ENCODE measurements at places on chromosomes 7 and 10.
A peak's percentile ranks its signal among the peaks of the same experiment; 100 is the strongest.

DNA sequence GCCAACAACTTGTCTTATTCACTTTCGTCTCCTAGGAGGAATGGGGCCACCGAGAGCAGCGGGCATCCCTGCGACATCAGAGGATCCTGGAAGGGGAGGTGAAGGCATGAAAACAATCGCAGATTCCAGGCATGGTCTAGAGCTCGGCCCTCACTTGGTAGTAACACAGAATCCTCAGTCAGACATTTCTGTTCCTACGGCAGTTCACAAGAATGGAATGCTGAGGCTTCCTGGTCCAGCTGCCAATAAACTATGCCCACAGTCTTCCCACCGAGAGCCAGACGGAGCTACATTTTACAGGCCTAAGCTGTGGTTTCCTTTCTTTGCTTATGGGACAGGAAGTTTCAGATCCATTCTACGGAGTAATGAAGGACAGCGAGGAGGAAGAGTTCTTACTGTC, 75.8 kb downstream of the OR13A1 start:
- DNase-seq = no peak

DNA sequence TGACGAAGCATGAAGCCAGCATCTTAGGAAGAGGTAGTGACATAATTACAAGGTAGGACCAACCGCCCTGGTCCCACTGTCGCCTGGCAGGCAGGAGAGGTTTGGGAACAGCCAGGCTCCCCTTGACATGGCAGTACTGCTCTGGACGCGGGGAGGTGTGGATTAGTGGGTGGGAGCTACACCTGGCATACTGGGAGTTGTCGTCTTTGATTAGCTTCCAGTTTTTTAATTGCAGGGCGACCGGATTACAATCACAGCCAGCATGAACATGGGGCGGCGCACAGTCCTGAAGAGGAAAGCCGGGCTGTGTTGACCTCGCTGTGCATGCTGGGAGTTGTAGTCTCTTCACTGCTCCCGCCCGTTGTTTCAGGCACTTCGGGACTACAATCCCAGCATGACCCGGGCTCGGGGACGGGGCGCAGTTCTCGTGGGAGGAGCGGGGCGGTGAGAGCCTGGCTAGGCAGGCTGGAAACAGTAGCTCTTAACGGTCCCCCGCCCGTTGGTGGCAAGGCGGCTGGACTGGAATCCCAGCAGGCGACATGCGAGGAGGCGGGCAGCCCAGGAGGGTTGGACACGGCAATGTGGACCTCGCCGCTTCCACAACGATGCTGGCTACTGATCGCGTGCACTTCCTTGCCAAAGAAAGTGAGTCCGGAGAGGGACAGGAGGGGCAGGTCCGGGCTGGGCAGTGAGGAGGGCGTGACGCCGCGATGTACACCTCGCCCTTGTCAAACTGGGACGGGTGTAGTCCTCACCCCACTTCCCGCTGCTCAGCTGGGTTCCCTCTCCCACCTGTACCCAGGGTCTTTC, 98.0 kb upstream of the ZNF722 start:
- no peak for DNase-seq

DNA sequence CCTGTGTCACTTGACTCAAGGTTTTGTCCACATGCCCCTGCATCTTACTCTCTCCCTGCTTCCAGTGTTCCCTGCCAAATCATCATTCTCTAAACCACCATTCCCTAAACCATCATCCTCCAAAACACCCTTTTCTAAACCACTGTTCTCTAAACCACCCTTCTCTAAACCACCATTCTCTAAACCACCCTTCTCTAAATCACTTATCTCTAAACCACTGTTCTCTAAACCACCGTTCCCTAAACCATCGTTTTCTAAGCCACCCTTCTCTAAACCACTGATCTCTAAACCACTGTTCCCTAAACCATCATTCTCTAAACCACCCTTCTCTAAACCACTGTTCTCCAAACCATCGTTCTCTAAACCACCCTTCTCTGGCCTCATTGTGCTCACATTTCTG, 142.1 kb downstream of the CXCL12 start:
- no peak for DNase-seq

- DNase-seq = peak; percentile 37
Observed at GRCh38 chr10:45374350-45375052, 485 bp downstream of the ALOX5 start.

DNA sequence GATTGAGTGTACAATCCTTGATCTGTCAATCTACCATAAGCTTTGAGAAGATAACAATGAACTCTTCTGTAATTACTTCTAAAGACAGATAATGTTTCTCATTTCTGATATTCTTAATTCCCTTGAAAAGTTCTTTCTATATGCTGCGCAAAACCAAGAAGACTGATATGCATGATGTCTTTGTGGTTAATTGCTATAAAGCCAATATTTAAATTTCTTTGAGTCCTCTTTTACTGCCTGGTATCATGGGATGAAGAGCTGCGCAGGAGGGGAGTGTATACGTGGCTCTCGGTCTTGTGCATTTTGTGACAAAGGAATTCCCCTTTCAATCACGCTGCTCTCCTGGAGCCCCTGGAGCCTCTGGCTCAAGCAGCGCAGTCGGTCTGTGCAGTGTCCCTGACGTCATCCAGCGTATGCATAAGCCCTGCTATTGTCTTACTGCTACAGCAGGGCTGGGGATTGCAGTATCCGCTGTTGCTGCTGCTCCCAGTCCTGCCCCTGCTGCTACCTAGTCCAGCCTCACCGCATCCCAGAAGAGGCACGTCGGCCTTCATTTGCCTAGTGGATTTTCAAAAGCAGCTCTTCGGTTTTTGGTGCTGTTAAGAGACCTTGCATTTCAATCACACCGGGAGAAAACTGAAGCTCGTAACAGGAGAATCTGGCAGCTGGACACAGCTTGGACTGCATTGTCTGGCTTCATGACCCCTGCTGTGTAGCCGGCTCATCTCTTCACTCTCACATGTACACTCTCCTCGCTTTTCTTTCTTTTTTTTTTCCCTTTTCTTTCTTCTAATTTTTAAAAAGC, 66.7 kb downstream of the ST7 start:
- DNase-seq = no peak

GRCh38 chr7:55061726-55062499, 43.1 kb downstream of the EGFR start:
- DNase-seq = no peak

DNA sequence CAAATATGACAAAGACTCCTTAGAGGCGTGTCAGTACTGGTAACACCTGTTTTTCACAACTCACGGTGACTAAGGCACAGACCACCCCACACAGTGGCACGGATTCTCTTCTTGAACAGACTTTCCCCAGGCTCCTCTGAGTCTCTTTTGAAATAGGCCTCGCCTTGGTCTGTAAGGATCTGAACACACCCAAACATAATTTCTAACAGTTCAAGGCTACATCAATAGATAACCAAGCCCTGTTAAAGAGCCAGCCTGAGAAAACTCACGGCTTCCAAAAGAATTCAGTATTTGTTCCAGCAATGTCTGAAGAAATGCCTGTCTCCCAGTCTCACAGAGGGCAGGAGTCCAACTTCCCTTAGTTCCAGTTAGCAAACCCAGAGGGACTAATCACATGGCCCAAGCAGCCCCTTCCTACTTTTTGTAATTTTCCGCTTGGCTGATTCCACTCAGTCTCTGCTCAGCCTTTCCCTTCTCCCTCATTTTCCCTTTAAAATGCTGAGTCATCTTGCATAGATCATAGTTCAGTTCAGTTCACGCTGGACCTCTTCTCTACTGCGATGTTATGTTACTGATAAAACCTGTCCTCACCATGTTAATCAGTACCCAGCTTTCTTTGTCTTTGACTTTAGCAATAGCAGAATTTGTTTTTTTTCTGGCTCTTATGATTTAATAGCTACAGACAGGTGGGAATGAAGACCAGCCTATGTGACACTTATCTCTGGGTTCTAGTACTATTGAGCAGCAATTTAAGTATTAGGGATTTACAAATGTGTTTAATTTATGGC, 22.6 kb upstream of the AKR1C3 start:
- peak; percentile 98 for DNase-seq

DNA sequence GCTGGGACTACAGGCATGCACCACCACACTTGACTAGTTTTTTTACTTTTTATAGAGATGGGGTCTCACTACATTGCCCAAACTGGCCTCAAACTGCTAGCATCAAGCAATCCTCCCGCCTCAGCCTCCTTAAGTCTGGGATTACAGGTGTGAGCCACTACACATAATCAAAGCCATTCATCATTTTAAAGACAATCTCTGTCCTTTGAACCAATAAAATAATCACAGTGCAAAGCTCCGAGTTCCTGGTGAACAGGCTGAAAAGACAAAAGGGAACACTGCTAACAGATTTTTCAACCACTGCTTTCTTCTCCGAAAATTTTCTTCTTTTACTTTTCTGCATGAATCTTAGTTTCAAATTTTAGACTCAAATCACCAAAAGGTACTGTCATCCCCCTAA, 58.5 kb downstream of the PARD3 start:
- no peak for DNase-seq

GRCh38 chr7:95694334-95694733, 78.0 kb upstream of the DYNC1I1 start:
- no peak for DNase-seq

- DNase-seq = no peak
Observed at GRCh38 chr10:7967035-7967434, 87.5 kb upstream of the GATA3 start.

GRCh38 chr10:86255405-86256251, 111.0 kb downstream of the GRID1 start:
- DNase-seq = no peak

DNA sequence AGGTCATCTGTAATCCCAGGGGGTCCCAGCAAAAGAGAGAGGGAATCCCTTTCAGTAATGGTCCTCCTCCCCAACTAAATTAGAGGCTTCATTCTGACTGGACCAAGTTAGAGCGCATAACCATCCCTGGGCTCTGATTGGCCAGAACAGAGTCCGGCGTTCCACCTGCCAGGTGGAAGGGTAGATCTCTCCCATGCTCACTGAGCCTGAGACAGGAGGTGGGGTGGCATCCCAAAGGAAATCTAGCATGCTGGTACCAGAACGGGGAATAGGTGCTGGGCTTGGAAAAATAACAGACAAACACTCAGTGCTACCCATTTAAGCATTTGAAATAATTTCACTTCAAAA, 21.0 kb upstream of the TSPAN33 start:
- DNase-seq = no peak

DNA sequence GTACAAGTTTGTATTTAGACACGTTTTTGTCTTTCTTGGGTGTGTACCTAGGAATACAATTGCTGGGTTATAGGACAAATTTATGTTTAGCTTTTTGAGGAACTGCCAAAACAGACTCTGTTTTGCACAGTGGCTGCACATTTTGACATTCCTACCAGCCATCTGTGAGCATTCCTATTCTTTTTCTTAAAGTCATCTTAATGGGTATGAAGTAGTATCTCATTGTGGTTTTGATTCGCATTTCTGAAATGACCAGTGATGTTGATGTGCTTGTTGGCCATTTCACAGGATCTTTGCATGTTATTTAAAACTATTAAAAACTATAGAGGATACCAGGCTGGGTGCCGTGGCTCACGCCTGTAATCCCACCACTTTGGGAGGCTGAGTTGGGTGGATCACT, 32.6 kb upstream of the IL15RA start:
- no peak for DNase-seq

- peak; percentile 61 for DNase-seq
Observed at GRCh38 chr10:34739915-34740314, 75.2 kb downstream of the PARD3 start.

GRCh38 chr10:8060010-8060703, 5.7 kb downstream of the GATA3 start:
- DNase-seq = no peak

DNA sequence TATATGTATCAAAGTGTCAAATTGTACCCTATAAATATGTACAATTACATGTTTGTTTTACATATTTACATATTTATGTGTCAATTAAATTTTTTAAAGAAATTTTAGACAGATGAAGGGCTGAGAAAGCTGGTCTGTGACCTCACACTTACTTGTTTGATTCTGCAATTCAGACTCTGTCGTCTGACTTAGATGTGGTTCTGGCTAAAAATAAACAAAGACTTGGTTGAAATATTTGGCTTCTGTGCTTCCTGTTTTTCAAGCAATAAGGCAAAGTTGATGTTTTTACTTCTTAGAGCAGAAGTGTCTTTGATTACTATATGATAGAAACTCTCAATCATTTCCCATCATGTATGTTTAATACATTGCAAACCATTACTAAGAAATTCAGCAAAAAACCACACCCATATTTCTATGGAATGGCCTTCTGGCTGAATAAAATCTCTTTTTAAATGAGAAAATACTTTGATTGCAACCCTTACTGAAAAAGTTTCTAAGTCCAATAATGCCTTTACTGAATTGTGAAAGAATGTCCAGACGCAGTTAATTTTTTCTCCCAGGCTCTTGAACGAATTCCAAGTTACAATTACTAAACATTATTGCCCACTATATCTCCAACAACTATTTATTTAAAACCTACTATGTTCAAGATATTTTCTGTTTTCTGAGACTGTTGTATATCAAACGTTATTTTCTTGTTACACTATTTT, 59.5 kb upstream of the PRKG1 start:
- DNase-seq = no peak

DNA sequence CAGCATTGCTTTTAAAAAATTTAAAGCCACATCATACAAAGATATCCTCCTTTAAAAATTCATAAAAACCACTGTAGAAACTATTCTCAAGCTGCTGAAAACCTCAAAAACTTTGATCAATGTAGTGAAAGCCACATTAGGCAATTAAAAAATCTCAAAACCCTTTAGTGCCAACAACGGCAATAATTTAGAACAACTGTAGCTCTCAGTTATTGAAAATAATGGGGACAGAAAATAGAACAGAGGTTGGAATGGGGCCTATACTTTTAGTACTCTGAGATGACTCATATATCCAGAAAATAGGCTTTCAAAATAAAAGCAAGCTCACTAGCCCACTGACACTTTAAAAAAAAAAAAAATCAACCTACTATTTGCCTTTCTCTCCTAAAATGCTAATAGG, 87.5 kb downstream of the GSAP start:
- no peak for DNase-seq

- no peak for DNase-seq
Observed at GRCh38 chr10:124955868-124956267, 13.9 kb downstream of the ZRANB1 start.

DNA sequence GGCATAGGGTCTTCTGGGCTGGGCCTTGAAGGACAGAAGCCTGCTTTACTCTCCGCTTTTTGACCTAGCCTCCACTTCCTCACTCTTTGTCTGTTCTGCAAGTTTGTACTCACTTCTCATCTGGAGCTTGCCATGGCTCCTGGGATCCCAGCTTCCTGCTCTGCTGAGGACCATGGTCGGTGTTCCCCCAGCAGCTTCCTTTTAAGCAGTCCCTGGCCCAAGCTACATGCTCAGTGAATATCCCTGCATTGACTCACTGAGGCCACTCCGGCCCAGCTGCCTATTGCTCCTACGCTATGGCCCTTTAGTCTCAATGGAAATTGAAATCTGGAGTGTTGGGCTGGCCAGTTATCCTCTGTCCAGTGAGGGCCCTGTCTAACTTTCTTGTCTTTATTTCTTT, 427.7 kb downstream of the RPS24 start:
- no peak for DNase-seq
